ENCODE measurements at places on chromosomes 3 and 15.
A peak's percentile ranks its signal among the peaks of the same experiment; 100 is the strongest.

DNA sequence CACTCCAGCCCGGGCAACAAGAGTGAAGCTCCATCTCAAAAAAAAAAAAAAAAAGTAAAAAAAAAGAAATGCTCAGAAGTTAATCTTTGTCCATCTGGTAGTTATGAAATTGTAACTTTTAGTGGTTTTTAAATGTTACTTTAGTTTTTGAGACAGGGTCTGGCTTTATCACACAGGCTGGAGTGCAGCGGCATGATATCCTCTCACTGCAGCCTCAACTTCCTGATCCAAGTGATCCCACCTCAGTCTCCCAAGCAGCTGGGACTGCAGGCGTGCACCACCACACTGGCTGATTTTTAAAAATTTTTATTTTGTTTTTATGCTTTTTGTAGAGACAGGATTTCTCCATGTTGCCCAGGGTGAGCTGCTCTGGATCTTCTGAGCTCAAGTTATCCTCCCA is 1.3 kb downstream of the RNU5B-1 start:
- DNase-seq = no peak

DNA sequence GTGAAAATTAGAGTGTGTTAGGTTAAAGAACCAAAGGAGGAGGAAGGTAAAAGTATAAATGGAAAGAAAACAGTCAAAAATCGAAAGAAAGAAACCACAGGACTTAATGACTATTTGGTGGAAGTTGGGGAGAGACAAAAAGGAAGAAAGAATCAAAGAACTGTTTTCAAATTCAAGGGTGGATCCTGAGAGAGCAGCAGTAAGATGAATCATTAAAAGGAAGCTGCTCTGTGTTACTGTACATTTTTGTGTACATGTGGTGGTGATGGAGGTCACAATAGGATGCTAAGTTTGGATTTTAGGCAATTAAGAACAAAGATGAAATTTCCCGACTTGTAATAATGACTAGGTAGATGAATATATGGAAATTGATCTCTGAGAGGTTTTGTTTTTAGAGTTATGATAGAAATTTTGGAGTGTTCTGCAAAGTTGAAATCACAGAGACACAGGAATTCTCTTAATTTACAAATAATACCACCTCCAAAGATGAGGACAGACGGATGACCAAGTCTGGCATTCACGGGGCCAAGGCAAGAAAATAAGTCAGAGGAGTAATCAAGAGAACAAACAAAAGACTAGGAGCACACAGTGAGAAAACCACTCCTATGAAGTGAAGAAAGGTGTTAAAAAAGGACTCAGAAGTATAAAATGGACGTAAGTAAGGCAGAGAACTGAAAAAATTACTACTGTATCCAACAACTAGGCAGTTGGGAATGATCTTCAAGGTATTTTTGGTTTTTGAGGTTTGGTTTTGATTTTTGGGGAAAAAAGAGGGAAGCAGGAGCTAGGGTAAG is 7.1 kb downstream of the DHX36 start:
- DNase-seq = no peak

DNA sequence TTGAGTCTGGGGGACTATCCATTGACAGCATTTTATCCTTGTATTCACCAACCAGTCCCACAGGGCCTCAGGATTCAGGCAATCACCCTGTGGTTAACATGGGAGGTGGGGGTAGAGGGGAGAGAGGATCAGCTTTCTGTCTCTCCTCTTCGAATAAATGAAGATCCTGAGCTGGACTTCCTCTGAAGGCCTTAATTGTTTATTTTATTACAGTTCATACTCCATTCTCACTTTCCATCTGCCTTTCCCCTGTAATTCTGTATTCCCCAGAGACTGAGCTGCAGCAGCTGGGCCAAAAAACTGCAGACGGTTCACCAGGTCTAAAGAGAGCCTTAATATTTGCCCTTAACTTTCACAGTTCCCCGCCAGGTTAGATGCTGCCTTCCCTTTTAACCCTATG is 11.9 kb downstream of the TAGLN3 start:
- no peak for DNase-seq

DNA sequence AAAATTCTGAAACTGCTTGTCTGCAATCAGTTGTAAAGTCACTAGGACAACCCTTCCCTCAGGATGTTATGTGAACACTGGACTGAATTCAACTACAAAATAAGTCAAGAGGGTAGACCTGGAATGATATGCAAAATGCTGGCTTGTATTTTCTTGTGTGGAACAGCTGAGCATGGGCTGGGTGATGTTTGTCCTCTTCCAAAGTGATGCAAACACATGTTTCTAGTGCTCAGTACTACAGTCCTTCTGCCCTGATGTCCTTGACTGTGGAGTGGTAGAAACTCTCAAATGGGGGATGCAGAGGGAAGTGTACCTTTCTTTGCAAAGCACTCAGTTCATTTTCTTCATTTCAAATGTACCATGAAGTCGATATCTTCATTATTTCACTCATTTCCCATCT is 258.6 kb downstream of the THSD4 start:
- DNase-seq = no peak

DNA sequence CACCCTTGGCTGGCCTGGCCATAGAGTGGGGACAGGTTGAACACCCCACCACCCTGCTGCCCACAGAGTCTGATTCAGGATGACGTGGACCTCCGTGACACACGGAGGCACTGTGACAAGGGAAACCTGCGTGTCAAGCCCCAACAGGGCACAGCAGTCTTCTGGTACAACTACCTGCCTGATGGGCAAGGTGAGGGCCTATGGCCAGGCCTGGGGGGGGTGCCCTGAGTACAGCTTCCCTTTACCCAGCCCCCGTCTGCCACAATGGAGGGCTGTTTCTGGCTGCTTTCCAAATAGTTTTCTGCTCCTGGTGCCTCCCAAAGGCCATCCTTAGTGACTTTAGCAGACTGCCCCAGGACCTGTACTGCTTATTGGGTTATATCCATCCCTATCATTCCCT is 1.2 kb upstream of the WDR6 start:
- DNase-seq = no peak

GRCh38 chr3:48426944-48427629 is 2.8 kb downstream of the PLXNB1 start:
- DNase-seq = no peak

DNA sequence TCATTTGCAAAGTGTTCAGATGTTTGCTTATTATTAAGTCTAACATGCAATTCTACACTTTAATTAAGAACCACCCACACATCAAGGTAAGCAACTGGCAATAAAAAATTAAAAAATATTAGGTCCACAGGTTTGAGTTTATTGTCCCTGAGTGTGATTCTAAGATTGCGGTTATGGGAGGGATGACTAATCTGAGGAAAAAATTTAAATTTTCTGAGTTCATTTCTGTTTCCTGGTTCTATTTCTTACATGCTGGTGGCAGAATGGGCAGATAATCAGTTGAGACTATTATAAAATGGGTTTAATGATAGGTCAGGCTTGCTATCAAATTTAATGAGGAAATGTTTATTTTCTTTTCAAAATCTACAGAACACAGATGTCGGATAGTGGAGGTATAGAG is 105.9 kb downstream of the TP63 start:
- no peak for DNase-seq

GRCh38 chr15:42687740-42688139 is 49.2 kb downstream of the CDAN1 start:
- no peak for DNase-seq

- no peak for DNase-seq
Observed at GRCh38 chr3:119376758-119377157, 82.6 kb downstream of the ARHGAP31 start.

GRCh38 chr15:40843885-40844695 is at the start of gene SPINT1:
Gene SPINT1 (plus strand): TSS chr15:40844048. CDS start chr15:40844555, 507 bp downstream.
- peak; percentile 78 for DNase-seq

DNA sequence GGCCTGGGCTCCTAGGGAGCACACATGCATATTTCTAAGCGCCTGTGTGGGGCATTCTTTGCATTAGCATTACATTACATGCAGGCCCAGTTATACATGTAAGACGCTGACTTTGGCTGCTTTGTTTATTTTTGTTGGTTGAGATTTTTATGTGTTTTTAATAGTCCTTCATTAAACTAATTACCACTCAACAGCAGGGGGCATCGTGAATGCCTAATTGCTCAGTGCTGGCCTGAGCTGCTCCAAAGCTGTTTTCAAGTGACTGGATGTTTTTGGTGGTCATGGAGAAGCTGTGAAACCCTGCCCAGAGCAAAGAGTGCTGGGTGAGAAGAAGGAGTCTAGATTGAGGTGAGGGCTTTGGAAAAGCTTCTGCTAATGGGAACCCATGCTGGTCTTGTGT is 41.5 kb downstream of the GPD1L start:
- DNase-seq = no peak

DNA sequence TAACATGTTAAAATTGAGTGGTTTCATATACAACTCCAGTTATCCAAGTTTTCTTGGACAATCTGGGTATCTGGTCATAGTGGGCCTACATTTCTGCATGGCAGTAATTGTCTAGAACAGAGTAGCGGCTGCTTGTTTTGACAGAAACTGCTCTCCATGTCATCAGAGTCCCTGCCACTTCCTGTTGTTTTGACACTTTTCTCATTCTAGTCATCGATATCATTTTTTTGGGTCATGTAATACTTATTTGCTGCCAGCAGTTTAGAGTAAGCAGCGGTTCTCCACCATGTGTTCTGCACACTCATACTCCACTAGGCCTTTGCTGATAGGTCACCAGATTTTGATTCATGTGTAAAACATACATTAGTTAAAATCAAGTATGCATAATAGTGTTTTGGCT is 81.5 kb downstream of the SLC25A26 start:
- DNase-seq = peak; percentile 34

- DNase-seq = no peak
Observed at GRCh38 chr3:9111866-9112265, 137.6 kb downstream of the SRGAP3 start.

- DNase-seq = no peak
Observed at GRCh38 chr15:26972636-26973035, 1.7 kb downstream of the GABRG3 start.

DNA sequence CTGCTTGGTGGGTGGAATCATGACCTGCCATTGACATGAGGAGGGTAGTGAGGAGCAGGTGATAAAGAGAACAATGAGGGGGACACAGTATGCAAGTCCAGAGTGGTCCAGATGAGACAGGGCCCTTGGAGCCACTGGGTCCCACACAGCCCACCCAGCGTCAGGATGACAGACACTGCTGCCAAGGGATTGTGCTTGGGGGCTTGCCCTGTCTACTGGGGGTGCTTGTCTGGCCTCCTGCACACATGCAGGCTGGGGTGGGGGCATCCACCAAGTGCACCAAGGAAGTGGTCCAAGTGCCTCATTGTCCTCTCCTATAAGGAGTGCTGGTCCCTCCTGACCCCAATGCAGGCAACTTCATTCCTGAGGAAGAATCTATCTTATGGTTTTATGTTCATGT is 39.2 kb upstream of the CTSH start:
- no peak for DNase-seq

DNA sequence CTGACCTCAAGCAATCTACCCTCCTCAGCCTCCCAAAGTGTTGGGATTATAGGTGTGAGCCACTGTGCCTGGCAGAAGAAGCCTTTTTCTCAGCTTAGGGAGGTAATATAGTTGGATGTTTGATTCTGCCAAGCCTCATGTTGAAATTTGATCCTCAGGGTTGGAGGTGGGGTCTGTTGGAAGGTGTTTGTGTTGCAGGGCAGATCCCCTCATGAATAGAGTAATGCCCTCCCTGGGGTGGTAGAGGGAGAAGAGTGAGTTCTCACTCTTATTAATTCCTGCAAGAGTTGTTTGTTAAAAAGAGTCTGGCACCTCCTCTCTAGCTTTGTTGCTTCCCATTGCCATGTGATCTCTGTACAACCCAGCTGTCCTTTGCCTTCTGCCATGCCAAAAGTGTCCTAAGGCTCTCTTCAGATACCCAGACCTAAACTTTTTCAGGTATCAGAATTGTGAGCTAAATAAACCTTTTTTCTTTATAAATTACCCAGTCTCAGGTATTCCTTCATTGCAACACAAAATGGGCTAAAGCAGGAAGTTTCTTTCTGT is 16.4 kb downstream of the NECTIN3 start:
- no peak for DNase-seq

GRCh38 chr3:62319570-62320243 is 53.6 kb downstream of the FEZF2 start:
- no peak for DNase-seq

DNA sequence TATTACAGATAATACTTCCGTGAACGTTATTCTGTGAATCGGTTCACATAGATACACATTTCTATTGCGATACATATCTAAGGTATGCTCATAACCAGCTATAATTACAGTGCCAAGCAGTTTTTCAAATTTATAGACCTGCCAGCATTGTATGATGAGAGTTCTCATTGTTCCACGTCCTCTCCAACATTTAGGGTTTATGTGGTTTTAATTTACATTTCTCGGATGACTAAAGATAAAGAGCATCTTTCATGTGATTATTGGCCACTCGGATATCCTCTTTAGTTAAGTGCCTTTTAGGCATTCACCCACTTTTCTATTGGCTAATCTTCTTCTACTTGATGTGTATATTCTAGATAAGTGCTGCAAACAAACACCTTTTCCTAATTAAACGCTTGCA is 134.7 kb upstream of the CCDC54 start:
- no peak for DNase-seq

- no peak for DNase-seq
Observed at GRCh38 chr3:168909260-168909659, 754.3 kb downstream of the MECOM start.

- DNase-seq = no peak
Observed at GRCh38 chr15:82742134-82742533, 32.5 kb upstream of the AP3B2 start.

GRCh38 chr3:71305231-71306206 is 278.0 kb downstream of the FOXP1 start:
- DNase-seq = peak; percentile 52

GRCh38 chr15:38050529-38051448 is 116.3 kb downstream of the TMCO5A start:
- DNase-seq = no peak

DNA sequence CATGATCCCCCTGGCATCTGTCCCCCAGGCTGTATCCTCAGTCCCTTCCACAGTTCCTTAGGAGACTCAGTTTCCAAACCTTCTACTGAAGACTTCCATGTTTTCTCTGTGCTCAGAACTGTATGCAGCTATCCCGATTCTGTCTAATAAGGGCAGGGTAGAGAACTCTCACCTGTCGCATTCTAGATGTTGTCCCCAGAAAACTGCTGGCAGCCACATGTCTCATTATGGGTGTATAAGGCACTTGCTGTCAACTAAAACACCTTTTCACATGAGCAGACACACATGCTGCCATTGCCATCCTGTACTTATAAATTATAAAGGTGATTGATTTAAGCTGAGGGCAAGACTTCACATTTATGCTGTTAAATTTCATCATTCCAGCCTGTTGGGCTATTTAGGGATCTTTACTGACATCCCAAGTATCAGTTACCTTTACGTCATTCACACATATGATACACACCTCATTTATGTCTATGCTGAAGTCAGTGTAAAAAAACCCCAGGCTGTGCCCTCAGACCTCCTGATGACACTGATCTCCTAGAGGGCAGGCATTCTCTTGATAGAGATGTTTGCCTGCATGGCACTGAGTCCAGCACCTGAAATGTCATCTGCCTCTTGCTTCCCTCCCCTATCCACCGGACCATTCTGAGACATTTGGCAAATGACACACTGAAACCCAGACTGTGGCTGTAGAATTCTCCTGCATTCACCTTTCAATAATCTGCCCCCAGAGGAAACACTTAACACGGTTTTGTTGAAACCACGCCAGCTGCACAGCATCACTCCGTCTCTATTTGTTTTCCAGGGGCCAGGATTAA is 35.8 kb downstream of the BTD start:
- DNase-seq = no peak

GRCh38 chr3:17491601-17492000 is 250.8 kb downstream of the TBC1D5 start:
- no peak for DNase-seq
